Fibroblast of the conjunctiva (primary cell): ENCODE measurements at places on chromosomes 1 and 21.

GRCh38 chr1:14090062-14090461 lies 390.1 kb downstream of the PRDM2 start:
- DNase-seq = no peak

GRCh38 chr1:54853793-54854370 lies 33.1 kb downstream of the DHCR24 start:
- no peak for DNase-seq

DNA sequence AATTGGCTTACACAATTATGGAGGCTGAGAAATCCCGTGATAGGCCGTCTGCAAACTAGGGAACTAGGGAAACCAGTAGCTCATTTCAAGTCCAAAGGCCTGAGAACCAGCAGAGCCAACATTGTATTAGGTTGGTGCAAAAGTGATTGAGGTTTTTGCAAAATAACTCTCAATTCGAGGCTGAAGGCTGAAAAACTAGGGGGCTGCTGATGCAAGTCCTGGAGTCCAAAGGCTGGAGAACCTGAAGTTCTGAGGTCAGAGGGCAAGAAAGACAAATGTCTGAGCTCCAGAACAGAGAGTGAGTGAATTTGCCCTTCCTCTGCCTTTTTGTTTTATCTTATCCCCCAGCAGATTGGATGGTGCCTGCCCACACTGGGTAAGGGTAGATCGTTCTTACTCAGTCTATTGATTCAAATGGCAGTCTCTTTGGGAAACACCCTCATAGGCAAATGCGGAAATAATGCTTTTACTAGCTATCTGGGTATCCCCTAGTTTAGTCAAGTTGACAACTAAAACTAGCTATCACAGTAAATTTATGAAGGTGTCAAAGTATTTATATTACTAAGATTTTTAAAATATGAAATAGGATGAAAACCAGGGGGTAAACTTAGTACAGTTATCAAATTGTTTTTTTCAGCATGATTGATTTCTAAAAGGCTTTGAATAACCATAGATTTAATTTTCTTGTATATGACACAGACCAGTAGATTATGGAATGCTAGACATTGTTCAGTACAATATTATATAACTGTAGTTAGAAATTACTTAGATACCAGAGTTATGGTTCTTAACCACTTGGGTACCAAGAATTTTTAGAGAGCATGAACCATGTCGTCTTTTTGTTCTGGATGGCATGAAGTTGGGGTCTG lies 15.4 kb downstream of the RABGAP1L start:
- no peak for DNase-seq

- DNase-seq = no peak
These were observed 20.0 kb downstream of the ITGB2 start for GRCh38 chr21:44900559-44901251.

GRCh38 chr1:86703696-86704457 lies 499 bp upstream of the SH3GLB1 start:
- no peak for DNase-seq

GRCh38 chr21:33884376-33885171 lies 31.0 kb downstream of the ATP5PO start:
- DNase-seq = peak; percentile 56

DNA sequence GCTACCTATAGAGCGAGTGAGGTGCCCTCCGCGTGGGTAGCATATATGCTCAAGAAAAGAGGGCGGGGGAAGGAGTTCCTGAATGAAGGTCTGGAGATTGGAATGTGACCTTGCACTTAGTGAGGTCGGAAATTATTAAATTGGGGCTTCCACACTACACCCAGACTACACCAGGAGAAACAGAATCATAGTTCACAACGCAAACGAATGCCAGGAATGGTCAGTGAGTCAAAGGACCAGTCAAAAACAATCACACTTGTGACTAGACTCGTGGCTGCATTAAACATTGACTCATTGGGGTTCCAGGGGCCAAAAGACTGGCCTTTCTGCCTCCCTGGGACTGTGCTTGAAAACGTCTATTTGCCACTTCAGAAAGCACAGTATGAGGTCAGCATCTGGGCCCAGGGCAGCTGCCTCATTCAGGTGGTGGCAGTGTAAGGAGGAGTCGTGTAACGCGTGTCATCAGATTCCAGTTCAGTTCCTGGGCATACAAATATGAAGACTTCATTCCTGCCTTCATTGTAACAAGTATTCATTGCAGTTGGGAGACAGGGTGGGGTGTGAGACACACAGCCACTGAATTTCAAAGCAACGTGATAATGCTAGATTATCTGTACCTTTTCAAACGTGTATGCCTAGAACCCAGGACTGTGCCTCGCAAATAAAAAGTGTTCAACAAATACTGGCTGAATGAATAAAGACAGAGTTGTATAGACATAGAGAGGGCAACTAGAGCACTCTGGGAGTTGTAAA lies at the start of gene YOD1:
TSS of gene YOD1 (minus strand) at position 18 of the 753 bp plus-strand sequence. CDS start 178 bp downstream, outside the sequence.
- DNase-seq = no peak

DNA sequence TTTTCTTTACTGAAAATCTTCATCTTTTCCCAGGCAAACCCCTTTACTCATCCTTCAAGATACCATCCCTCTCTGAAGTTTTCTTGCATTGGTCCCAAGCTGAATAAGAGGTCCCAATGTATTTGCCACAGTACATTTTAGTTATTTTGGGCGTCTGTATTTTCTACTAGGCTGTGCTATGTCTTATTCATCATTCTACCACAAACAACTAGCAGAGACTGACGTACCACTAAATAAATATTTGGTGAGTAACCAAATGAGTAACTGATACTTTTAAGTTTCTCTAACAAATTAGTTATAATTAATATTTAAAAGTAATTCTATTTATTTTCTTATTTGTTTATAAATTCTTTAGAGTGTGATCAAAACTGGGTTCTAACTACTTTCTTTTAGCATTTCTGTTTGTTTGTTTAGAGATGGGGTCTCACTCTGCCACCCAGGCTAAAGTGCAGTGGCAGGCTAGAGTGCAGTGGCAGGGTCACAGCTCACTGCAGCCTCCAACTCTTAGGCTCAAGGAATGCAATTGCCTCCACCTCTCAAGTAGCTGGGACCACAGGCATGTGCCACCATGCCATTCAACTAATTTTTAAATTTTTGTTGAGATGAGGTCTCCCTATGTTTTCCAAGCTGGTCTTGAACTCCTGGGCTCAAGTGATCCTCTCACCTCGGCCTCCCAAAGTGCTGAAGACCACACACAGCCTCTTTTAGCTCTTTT lies 33.1 kb downstream of the NDC1 start:
- no peak for DNase-seq

GRCh38 chr1:116195077-116195868 lies 84.1 kb downstream of the MAB21L3 start:
- no peak for DNase-seq

GRCh38 chr1:109997867-109998229 lies 13.3 kb downstream of the AHCYL1 start:
- no peak for DNase-seq

- no peak for DNase-seq
These were observed 38.2 kb downstream of the PKNOX1 start for GRCh38 chr21:43012596-43012995.

DNA sequence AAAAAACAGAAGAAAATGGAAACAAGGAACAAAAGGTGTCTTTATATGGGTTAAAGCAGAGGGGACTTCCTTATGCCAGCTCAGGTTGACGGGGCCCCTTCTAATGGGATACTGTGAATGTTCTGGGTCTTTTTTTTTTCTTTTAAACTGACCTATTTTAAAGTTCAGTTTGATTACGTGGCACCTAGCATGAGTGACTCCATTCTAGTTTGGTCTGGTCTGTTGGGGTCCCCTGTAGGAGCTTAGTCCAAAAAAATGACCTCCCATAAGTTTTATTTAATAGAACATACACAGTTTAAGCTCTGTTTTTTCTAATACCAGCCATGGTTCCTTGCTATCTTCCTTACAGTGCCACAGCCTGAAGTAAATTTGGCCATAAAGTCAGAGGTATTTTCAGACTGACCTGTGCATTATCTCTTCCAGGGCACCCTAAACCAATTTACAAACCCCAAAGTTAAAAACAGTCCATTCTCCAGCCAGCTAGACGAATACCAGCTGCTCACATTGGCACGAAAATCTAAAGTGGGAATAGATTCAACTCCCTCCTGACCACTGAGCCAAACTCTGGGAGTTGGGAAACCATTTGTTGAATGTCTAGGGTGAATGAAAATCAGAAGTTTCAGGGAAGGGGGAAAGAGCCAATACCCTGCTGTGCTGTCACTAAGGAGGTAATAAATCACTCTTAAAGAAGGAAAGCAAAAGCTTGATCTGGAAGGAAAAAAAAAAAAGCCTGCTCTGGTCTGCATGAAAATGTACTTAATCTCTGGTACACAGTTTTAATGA lies 42.4 kb downstream of the AKNAD1 start:
- DNase-seq = no peak

GRCh38 chr1:9181990-9182783 lies 52.4 kb upstream of the H6PD start:
- no peak for DNase-seq

DNA sequence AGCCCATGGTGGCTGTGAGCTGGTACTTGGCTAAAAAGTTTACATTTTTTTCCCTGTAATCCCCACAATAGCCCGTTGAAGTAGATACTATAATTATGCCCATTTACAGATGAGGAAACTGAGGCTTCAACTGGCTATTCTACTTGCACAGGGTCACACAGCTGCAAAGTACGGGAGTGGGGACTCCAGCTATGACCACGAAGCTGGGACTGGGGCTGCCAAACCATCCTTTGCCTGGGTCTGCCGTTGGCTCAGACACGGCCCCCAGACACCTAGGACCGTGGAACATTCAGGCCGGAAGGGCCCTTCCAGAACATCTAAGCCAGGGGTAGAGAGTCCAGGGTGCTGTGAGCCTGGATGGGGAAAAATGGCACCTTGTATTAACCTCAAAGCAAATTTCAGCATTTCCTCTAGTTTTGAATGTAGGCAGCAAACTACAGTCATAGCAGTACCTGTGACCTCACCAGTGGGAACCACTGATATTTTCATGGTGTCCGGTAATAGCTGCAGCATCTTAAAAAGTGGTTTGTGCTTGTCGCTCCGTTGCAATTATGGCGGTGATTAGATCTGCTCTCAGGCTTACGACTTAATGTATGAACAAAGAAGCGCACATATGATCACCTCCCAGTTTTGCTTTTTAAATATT lies 4.3 kb downstream of the TP73 start:
- no peak for DNase-seq

- DNase-seq = peak; percentile 62
These were observed 414.0 kb downstream of the PRDM2 start for GRCh38 chr1:14113841-14114567.

DNA sequence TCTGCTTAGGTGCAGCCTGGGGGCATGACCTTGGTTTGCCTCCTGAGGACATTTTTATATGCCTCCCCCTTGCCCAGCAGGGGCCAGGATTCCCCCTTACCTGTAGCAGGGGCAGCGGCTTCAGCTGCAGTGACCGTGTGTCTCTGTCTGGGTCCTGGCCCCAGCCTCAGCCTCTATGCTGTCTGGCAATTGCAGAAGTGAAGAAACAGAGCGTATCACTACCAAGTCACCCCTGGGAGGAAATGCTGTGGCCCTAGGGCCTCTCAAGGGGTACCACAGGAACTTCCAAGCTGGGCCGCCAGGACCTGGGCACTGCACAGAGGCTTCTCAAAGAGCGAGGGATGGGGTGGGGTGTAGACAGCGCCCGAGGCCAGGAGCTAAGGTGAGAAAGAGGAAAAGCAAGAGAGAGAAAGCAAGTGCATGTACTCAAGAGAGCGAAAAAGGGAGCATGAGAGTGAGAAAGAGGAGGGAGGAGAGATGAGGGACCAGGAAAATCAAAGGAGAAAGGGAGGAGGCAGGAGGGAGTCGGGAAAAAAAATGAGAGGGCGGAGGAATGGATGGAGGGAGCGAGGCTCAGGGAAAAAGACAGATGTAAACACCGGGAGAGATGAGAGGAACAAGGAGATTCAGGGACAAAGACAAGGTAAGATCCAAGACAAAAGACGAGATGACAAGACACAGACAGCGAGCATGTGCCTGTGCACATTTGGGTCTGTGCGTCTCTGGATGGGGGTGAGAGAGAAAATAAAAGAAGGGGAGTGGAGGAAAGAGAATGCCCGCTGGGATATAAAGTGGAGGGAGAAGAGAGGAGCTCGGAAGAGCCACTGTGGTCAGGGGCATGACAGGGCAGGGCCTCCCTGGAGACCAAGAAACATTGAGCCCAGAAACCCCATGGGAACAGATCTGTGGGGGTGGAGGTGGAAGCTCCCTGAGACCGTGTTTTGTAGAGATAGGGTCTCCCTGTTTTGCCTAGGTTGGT lies at the start of gene PTAFR:
TSS of gene PTAFR (minus strand) at position 199 of the 979 bp plus-strand sequence. CDS start 25,669 bp downstream, outside the sequence.
- no peak for DNase-seq

DNA sequence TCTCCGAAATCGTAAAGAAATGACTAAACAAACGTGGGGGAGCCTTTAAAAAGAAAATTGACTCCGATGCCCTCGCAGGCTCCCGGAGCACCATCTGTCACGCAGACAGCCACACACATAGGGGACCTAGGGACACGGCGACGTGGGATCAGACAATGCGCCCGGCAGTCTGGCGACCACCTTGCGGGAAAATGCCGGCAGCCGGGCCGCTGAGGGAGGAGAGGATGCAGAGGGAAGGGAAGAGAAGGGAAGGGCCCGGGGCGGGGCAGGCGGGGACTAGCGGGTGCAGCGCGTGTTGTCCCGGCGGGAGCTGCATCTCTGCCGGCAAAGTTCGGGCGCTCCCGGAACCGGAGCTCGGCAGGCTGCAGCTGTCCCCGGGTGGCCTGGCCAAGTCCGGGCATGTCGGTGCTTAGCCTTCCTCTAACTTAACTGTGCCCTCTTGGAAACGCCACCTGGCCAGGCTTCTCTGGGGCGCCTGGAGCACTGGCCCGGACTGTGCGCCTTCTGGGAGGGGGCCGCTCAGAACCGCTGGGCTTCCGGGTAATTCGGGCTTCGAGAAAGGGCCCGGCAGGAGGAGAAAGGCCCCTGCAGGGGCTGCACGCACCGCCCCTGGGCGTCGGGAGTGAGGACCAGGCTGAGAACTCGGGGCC lies 1.8 kb downstream of the NHLH2 start:
- DNase-seq = no peak

DNA sequence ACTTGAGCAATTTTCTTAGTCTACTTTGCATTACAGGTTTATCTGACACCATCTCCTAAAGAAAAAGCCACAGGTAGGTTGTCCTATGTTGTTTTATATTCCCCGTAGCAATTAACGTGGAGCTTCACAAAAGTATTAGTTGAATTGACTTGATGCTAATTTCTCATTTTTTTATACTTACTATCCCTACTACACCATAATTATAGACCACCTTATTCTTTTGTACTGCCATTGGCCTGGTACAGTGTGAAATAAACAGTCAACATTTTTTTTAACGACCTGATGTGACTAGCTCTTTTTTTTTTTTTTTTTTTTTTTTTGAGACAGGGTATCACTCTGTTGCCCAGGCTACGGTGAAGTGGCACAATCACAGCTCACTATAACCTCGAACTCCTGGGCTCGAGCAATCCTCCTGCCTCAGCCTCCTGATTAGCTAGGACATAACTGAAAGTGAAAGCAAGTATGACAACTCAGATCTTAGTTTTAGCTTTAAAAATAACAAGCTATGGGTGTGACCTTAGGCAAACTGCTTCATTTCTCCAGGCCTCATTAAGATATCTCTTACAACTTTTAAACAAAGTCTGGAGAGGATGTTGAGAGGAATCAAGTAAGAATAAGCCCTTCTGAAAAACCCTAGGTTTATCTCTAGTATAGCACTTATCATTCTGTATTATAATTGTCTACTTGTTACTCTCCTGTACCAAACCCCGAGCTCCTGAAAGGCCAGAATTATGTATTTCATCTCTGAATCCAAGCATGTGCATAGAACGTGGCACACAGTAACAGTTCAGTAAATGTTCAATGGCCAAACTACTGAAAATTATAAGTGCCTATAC lies 49.5 kb downstream of the LUZP1 start:
- DNase-seq = no peak
